ENCODE measurements at places on chromosomes 7 and 10.
A peak's percentile ranks its signal among the peaks of the same experiment; 100 is the strongest.

GRCh38 chr7:49639808-49640207 is 133.6 kb upstream of the VWC2 start:
- no peak for DNase-seq

DNA sequence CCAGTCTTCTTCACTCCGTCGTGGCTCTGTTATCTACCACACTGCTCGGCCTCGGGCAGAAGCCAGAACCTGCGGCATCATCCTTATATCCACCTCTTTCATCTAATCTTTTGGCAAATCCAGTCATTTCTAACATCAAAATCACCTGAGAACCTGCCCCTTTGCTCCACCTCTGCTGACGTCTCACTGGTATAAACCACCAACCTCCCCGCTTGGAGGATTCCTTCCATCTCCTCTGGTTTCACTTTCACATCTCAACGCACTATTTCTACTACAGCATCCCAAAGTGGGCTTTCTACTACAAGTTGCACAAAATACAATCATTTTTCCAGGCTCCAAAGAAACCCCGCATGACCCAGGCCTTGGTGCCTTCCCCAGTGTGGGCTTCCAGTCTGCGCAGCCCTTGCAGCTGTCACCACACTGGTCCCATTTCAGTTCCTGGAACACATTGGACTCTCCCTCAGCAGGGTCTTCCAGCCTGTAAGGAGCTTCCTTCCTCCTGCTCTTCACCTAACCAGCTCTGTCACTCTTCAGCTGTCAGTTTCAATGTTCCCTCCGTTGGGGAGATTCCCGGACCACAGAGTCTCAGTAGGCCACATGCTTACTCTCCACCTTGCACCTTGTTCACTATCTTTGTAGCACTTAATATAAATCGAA is 85.0 kb downstream of the PRKCQ start:
- peak; percentile 15 for DNase-seq

GRCh38 chr10:59173414-59173813 is 3.0 kb upstream of the PHYHIPL start:
- no peak for DNase-seq

DNA sequence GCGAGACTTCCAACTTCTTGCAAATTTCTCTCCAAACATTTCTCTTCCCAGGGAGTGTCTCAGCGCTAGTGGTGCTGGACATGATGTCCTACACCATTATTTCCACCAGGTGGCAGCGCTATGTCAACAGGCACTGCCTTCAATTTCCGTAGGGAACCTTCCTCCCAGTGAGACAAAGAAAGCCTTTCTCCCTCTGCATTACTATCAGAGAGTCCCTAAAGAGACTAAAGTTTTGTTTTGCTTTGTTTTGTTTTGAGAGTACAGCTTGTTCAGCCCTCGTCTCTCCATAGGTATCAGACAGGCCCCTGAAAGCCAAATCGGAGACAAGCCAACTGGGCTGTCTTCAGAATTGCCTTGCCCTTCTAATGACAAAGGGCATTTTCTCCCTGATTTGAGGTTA is 44.2 kb upstream of the GGCT start:
- DNase-seq: peak; percentile 83

- DNase-seq: no peak
Observed at GRCh38 chr10:89887406-89887805, 186.0 kb downstream of the KIF20B start.

- DNase-seq: peak; percentile 71
Observed at GRCh38 chr10:10677479-10677878, 340.2 kb upstream of the CELF2 start.

- no peak for DNase-seq
Observed at GRCh38 chr10:61763778-61764177, 101.0 kb downstream of the CABCOCO1 start.

GRCh38 chr7:115707258-115708012 is 323.1 kb downstream of the TFEC start:
- peak; percentile 9 for DNase-seq

DNA sequence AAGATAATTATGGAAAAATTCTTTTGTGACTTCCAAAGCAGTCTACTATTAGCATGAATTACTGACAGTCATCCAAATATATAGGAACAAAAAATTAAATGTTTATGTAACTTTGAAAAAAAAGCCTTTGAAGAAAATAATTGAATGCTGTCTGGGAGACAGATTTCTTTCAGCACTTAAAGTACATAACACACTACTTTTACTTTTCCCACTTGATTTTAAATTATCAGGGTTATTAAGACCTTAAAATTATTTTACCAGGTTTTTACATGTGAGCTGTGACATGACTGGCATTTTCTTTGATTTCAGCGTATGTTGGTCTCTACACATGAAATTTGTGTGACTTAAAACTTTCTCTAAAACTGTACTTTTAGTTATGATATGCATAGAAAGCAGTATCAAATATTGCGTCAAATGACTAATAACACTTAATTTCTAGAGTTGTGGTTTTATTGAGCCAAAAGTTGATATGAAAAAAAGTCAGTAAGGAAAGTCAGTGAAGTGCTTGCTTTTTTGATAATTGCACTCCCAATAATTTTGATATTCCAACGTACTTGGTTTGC is 3.1 kb downstream of the PTEN start:
- no peak for DNase-seq

DNA sequence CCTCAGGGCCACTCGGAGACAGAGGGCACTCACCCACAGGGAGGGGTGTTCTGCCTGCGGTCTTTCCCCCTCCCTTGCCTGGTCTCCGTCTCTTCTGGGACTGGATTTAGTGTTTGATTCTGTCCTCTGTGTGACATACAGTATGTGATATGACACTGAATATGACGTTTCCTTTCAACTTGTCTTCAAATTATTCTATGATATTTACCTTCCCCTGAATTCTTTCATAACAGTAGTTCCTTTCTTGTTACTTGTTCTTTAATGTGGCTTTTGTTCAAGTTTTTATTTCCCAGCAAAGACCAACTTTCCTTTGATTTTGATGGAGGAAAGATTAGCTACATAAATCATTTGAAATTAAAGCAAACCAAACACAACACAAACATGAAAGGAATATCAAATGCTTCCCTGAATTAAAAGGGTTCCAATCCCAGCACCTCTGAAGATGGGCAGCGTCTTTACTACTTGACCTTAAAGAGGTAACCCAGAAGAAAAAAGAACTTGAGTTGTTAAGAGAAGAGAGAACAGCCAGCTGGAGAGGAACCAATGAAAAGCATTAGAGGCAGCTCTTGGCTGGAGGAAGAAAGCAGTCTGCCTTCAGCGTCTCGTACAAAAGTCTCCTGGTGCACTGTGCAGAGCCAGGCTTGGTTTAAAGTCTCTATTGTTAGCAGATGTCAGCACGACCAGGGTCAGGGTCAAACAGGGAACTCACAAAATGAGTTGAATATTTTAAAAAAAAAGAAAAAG is 18.3 kb upstream of the RHEB start:
- no peak for DNase-seq

DNA sequence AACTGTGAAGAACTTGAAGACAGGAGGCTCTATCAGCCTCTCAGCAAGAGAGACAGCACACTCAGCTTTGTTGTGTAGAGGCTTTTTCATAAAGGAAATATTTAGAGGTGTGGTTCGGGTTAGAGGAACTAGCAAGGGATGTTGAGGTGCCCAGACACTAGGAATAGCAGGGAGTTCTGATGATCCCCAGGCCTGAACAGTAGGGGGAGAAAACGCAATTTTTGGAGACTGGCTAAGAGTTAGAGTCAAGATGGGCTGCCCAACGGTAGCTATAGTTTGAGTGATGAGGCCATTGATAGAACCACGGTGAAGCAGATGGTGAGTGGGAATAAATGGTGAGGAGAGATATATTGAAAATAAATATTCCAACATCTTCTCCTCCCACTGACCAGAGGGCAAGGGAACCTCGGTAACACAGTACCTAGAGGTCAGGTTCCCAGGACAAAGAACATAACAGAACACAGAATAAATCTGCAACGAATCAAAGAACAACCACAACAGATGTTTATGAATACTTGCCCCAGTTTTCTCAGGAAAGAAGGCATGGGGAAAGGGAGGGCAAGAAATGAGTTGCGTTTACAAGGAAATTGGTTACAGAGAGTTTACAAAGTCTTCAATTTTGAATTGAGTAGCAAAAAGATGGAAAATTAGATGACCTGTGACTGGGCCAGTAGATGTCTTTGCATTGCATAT is 24.2 kb upstream of the BPGM start:
- no peak for DNase-seq

- DNase-seq: no peak
Observed at GRCh38 chr7:498678-499641, 20.7 kb downstream of the PDGFA start.
